ENCODE measurements at places on chromosomes 12 and 14.

GRCh38 chr12:78018171-78018910 lies 187.6 kb downstream of the NAV3 start:
- no peak for DNase-seq

DNA sequence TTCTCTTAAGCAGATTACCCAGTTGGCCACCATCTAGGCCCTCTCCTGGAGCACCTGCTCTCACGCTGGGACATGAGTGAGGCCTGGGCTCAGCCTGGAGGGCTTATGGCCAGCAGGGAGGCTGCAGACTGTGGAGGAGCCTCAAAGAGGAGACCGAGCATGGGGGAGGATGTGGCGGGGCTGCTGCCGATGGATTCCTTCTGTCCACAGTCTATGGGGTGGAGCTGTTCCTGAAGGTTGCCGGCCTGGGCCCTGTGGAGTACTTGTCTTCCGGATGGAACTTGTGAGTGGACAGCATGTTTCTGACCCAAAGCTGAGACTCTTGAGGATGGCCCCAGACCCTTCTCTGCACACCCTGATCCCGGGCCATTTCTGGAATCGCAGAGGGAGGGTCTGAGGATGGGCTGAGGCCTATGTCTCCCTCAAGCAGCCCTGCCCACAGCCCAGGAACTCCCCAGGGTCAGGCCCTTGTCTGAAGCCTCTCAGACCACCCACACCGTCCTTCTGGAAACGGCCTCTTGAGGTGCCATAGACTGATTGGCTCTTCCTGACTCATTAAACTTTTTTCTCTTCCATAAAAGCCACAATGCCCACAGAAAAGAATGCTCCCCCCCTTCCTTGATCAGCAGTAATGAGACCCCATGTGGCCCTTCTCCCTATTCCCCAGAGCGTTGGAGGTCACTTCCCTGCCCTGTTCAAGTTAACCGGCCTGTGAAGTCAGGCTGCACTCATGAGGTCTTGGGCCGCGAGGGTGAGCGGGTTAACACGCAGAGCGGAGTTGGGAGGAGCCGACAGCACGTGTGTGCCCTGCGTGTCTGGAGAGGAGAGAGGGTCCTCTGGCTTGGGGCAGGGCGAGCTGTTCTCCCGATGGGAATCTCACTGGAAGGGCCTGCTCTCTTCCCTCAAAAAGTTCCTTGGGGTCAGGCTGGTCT lies 49.0 kb downstream of the SLC8B1 start:
- DNase-seq = no peak

GRCh38 chr14:79665556-79665955 lies 545.7 kb downstream of the DIO2 start:
- DNase-seq = no peak

GRCh38 chr14:95162641-95163040 lies 5.3 kb upstream of the DICER1 start:
- no peak for DNase-seq

DNA sequence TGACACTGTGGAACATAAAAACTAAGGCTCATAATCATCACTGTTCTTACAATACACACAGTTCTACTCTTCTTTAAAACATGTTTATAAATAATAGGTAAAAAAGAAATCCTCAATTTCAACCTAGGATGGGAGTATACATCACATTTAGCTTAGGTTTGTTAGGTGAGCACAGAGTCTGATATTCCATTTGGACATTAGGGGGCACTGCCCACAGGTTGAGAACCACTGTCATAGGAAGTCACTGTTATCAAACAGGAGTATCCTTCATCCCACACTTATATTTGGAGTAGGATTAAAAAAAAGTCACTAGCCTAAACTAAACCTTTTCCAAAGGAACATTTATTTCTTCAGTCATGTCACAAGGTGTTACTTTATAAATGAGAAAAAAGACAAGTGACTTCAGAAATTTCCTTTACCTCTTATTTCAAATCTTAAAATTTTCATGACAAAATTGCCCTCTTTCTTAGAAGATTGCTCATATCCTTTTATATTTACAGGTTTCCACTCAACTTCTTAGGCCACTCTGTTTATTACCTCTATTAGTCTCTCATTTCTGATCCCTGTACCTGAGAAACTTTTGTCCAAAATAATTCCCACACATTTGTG lies 240.6 kb downstream of the CPNE8 start:
- DNase-seq = no peak

All from inflammatory macrophage treated with lipopolysaccharide for 4 hours (primary cell).